ENCODE measurements at places on chromosomes 1 and 21.
A peak's percentile ranks its signal among the peaks of the same experiment; 100 is the strongest.

GRCh38 chr1:227093309-227093708 is 153.2 kb downstream of the COQ8A start:
- H3K27ac ChIP-seq, result no peak overlapping the region
- no peak for DNase-seq
- no peak overlapping the region for H3K4me3 ChIP-seq
- no peaks in the 10 kb centered on the region for H3K36me3 ChIP-seq
- H3K27me3 ChIP-seq, result no peaks in the 10 kb centered on the region

- H3K27me3 ChIP-seq, result peaks cover 53% of the 10 kb centered on the region
- no peak overlapping the region for H3K27ac ChIP-seq
- H3K36me3 ChIP-seq, result peaks cover 2% of the 10 kb centered on the region
- no peaks in the 10 kb centered on the region for H3K4me1 ChIP-seq
- no peak overlapping the region for H3K4me3 ChIP-seq
These were observed 89.9 kb downstream of the FOXD2 start for GRCh38 chr1:47527653-47528272.

DNA sequence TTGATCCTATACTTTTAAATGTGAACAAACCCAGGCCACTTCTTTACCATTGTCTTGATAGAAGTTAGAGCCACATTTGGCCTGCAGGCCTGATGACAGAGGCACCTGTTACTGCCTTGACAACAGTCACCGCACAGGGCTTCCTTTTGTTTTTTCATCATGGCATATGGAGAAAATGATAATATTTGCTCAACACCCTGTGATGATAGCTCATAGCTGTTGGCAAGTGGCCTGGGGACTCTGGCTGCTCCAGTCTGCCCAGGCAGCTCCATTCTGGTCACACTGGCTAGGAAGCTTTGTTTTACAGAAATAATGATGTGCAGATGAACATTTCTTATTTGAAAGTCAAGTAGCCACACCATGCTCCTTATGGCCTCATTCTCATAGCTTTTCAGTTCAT is 89.6 kb upstream of the GPR88 start:
- peaks cover 55% of the 10 kb centered on the region for H3K36me3 ChIP-seq
- H3K27ac ChIP-seq, result peak overlapping the region; percentile 95
- DNase-seq, result no peak
- peak overlapping the region; percentile 73 for H3K4me3 ChIP-seq
- H3K4me1 ChIP-seq, result peaks cover 91% of the 10 kb centered on the region

DNA sequence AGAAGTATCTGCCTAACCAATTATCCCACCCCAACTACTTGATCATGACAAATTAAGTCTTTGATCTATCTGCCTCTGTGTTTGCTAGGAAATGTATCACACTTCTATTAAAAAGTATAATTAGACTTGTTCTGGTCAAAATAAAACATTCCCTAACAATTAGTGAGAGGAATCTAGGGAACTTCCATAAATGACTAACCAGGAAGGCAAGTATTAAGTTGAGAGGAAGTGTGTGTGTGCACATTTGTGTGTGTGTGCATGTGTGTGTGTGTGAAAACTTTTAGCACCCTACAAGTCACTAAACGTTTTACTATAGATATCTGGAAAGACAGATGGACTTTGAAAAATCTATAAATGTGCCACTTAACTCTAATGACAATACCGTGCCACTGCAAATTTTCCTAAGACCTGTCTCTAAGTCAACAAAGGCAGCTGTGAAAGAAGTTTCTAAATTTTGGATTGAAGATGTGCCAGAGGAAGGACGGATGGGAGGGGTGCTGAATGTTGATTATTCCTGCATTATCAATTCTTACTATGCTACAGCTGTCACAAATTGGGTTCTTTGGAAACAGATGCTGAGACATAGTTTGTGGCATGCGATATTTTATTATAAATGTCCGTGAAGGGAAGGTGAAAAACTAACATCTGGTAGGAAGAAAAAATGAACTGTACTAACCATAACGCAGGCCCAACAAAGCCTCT is 567.1 kb downstream of the PTPRC start:
- no peak for DNase-seq
- no peak overlapping the region for H3K4me3 ChIP-seq
- peaks cover 2% of the 10 kb centered on the region for H3K4me1 ChIP-seq
- no peaks in the 10 kb centered on the region for H3K36me3 ChIP-seq

- no peaks in the 10 kb centered on the region for H3K27me3 ChIP-seq
- no peak for DNase-seq
- H3K36me3 ChIP-seq, result no peaks in the 10 kb centered on the region
- H3K27ac ChIP-seq, result no peak within 1 kb of the TSS
- no peaks in the 10 kb centered on the region for H3K4me1 ChIP-seq
These were observed at the start of gene KRTAP26-1 for GRCh38 chr21:30320215-30320614. KRTAP26-1 (minus strand) TSS chr21:30320315; CDS start chr21:30320035, 280 bp downstream.

GRCh38 chr1:208132287-208132882 is 111.8 kb downstream of the PLXNA2 start:
- H3K4me1 ChIP-seq, result no peaks in the 10 kb centered on the region
- H3K27ac ChIP-seq, result no peak overlapping the region
- no peak overlapping the region for H3K4me3 ChIP-seq
- DNase-seq, result peak; percentile 70

DNA sequence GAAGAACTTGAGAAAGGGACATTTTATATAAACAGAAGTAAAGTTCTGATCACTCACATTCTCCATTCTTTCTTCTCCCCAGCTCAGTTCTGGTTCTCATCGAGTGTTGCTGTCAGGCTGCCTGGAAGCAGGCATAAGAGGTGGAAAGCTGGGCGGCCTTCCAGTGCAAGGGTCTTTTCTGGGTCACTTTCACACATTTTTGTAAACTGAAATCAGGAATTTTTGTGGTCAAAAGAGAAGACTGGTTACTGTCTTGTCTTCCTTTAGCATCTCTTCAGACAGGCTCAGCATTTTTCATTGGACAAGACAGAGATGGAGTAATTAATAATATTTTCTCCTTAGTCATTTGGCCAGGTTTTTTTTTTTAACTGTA is 93.7 kb downstream of the CTH start:
- no peak for DNase-seq
- H3K36me3 ChIP-seq, result no peaks in the 10 kb centered on the region
- H3K27me3 ChIP-seq, result peaks cover 28% of the 10 kb centered on the region

DNA sequence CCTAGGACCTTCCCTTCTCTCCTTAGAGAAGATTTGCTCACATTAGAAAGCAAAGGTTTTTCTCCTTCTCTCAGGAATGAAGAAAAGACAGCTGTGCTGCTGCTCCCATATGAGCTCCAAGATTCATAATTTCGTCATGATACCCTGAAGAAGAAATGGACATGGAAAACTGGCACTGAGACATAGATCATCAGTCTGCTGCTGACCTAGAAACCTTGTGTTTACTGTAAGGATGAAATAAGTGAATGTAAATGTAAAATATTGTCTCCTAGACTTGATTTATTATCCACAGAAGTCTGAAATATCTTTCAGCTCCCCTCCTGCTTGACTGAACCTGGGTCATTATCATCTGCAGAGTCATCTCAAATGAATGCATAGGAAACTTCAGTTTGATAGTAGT is 77.9 kb downstream of the ZC3H11B start:
- no peak for DNase-seq
- no peaks in the 10 kb centered on the region for H3K4me1 ChIP-seq
- H3K27me3 ChIP-seq, result no peaks in the 10 kb centered on the region
- H3K36me3 ChIP-seq, result no peaks in the 10 kb centered on the region
- no peak overlapping the region for H3K27ac ChIP-seq

DNA sequence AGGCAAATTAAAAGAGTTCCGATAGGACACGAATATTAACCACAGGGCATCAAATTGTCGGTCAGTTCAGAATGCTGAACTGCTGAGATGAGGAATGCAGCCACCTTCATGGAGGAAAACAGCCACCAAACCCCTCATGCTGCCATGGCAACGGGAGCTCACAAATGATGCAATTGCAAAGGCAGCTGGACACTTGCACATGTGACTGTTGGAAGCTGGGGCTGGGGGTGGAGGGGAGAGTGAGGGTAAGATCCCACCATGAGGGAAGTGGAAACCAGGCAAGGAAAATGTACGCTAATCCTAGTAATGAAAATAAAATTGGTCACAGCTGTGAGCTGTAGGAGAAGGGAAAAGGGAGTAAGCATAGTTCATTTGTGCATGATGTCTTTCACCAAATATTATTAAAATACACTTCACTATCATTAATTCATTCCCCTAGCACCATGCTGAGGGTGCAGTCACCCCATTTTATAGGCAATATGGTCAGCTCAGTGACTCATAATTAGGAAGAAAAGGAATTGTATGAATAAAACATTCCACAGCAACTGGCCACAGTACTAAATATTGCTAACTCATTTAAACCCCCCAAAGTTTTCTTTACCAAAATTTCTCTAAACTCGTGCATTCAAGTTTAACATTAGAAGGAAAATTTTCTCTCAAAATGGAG is 15.3 kb downstream of the BECN2 start:
- no peak for DNase-seq
- H3K27ac ChIP-seq, result no peak overlapping the region
- H3K4me3 ChIP-seq, result no peak overlapping the region
- no peaks in the 10 kb centered on the region for H3K4me1 ChIP-seq
- no peaks in the 10 kb centered on the region for H3K36me3 ChIP-seq

GRCh38 chr1:32870615-32871363 is at the start of gene FNDC5:
FNDC5 (minus strand) TSS chr1:32870912.
- peak; percentile 37 for DNase-seq
- H3K36me3 ChIP-seq, result no peaks in the 10 kb centered on the region
- H3K27me3 ChIP-seq, result peaks cover 51% of the 10 kb centered on the region
- no peak within 1 kb of the TSS for H3K4me3 ChIP-seq
- no peak within 1 kb of the TSS for H3K27ac ChIP-seq

DNA sequence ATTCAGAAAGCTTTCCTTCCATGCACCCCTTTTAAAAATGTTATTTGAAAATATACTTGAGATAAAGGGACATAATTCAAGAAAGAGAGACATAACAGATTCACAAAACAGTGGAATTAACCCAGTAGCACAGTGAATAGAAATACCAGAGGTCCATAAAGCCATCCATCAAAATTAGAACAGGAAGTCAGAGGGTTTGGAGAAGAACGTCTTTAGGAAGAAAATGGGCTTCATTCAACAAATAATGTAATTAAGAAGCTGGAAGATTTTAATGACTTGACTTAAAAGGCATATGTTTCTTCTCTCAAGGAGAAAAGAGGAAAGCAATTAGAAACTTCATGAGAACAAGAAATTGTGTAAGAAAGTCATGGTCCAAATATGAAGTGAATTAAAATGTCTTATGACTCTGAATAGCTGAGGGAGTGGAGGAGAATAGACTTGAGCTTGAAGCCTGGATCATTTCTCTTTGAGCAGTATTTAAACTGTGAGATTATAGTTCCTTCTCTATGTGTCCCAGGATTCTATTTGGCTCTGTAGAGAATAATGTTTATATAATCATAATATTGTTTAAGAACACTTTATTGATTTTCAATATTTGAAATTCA is 7.9 kb upstream of the HCRTR1 start:
- no peak for DNase-seq
- no peak overlapping the region for H3K27ac ChIP-seq
- peaks cover 2% of the 10 kb centered on the region for H3K36me3 ChIP-seq
- peaks cover 20% of the 10 kb centered on the region for H3K4me1 ChIP-seq
- H3K4me3 ChIP-seq, result no peak overlapping the region

GRCh38 chr1:100834777-100835660 is 59.6 kb downstream of the EXTL2 start:
- no peaks in the 10 kb centered on the region for H3K36me3 ChIP-seq
- H3K4me3 ChIP-seq, result no peak overlapping the region
- H3K4me1 ChIP-seq, result no peaks in the 10 kb centered on the region
- H3K27me3 ChIP-seq, result peaks cover 3% of the 10 kb centered on the region

DNA sequence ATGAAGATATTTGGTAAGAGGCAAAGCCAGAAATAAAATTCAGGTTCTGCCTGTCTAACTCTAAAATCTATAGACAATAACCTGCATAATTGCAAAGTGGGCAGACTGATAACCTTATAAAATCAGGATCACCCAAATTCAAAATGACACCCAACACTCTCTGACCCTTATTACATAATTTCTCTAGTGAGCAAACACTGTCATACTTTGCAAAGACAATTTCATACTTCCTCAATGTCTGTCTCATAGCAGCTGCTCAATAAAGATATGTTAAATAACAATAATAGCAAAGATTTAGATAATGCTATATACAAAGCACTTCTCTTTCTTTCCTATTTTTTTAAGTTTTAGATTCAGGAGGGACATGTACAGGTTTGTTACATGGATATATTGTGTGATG is 118.5 kb downstream of the UCHL5 start:
- H3K27me3 ChIP-seq, result no peaks in the 10 kb centered on the region
- H3K4me3 ChIP-seq, result no peak overlapping the region
- H3K36me3 ChIP-seq, result peaks cover 3% of the 10 kb centered on the region
- no peak overlapping the region for H3K27ac ChIP-seq
- no peak for DNase-seq

DNA sequence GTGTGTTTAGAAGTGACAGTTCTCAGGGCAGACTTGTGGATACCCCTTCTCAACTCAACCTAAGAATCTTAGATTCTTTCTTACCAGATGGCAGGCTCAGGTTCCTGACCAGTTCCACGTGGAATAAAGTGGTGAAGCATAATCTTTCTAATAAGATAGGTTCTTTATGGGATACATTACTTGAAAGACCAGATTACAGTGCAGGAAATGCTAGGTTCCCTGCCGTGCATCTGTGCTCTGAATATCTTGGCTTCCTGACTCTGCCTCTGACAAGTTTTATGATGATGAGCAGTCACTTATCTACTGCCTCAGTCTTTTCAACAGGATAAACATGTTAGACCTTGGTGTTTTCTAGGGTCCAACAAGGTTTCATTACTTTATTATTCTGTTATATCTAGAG is 207.9 kb upstream of the CACYBP start:
- no peak overlapping the region for H3K4me3 ChIP-seq
- H3K27me3 ChIP-seq, result peaks cover 11% of the 10 kb centered on the region
- no peak overlapping the region for H3K27ac ChIP-seq
- no peak for DNase-seq

GRCh38 chr1:161816201-161816600 is 50.1 kb downstream of the ATF6 start:
- no peak for DNase-seq
- peaks cover 30% of the 10 kb centered on the region for H3K36me3 ChIP-seq
- no peaks in the 10 kb centered on the region for H3K4me1 ChIP-seq
- no peak overlapping the region for H3K4me3 ChIP-seq
- no peak overlapping the region for H3K27ac ChIP-seq
- no peaks in the 10 kb centered on the region for H3K27me3 ChIP-seq

DNA sequence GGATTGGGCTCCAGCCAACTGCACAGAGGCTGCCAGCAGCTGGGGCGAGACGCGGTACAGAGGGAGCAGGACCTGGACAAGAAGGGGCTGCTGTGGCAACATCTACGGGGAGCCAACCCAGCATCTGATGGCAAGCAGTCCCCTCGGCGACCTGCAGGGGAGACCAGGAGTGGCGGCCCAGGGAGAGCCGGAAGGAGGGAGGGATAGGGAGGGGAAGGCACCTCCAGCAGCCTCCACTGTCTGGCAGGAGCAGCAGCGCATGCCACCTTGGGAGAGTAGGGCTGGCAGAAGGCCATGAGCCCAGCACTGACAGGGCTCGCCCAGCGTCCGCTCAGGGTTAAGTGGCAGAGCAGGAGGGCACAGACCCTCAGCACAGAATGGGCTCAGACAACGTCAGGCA is 17.3 kb downstream of the CHD5 start:
- peaks cover 17% of the 10 kb centered on the region for H3K27me3 ChIP-seq
- no peaks in the 10 kb centered on the region for H3K36me3 ChIP-seq
- H3K4me3 ChIP-seq, result no peak overlapping the region

Data from activated CD8-positive, alpha-beta memory T cell treated with anti-CD3 and anti-CD28 coated beads, Interleukin-2, amount 10 ng/mL, durations not matched to agents 7 days and 5 days (primary cell).